ENCODE measurements at places on chromosomes 1 and 21. TPM values are rescaled to one million over a fixed set of nuclear protein-coding genes. Genes with fewer than 3 reads are reported as not detected.

Gene MRPL9
- total RNA-seq, result 55.4 TPM

Gene CA14
- 1.8 TPM for total RNA-seq

Gene CCDC27
- total RNA-seq, result not detected

Gene ARHGAP29
- total RNA-seq, result 25.8 TPM

Gene LAMB3
- total RNA-seq, result 7.8 TPM

Gene APCS
- total RNA-seq, result not detected

Gene SLC25A34
- 0.23 TPM for total RNA-seq

Gene SPRR2E
- not detected for total RNA-seq

Gene ALX3
- 0.23 TPM for total RNA-seq

Gene PCAT6
- not detected for total RNA-seq

Gene KCNC4
- total RNA-seq, result 17.5 TPM

Gene NSUN4
- 15.0 TPM for total RNA-seq

Gene TIE1
- 19.6 TPM for total RNA-seq

Gene PSEN2
- total RNA-seq, result 38.3 TPM

Gene AADACL3
- total RNA-seq, result not detected

Gene FCGR1A
- total RNA-seq, result 14.1 TPM

Gene TMIGD3
- 4.8 TPM for total RNA-seq

Gene AMY2A
- total RNA-seq, result not detected

Gene AQP10
- total RNA-seq, result not detected

Gene CACNA1S
- under 0.01 TPM for total RNA-seq

Gene GSTM1
- 15.0 TPM for total RNA-seq

Gene HMGCL
- total RNA-seq, result 19.1 TPM

Gene AVPR1B
- total RNA-seq, result 0.23 TPM

Gene NMNAT2
- total RNA-seq, result 51.0 TPM

Gene LHX8
- total RNA-seq, result 26.8 TPM

Gene ZZZ3
- total RNA-seq, result 124 TPM

Gene PLA2G2F
- not detected for total RNA-seq

Gene CCDC17
- total RNA-seq, result 0.46 TPM

Gene RGS7
- 31.1 TPM for total RNA-seq

Gene PTPRF
- 101 TPM for total RNA-seq

Gene KRTAP10-1
- not detected for total RNA-seq

Measured in diencephalon (tissue), 1 donor.